Non-pigmented ciliary epithelial cell (primary cell): ENCODE measurements at places on chromosomes 6 and 20.

DNA sequence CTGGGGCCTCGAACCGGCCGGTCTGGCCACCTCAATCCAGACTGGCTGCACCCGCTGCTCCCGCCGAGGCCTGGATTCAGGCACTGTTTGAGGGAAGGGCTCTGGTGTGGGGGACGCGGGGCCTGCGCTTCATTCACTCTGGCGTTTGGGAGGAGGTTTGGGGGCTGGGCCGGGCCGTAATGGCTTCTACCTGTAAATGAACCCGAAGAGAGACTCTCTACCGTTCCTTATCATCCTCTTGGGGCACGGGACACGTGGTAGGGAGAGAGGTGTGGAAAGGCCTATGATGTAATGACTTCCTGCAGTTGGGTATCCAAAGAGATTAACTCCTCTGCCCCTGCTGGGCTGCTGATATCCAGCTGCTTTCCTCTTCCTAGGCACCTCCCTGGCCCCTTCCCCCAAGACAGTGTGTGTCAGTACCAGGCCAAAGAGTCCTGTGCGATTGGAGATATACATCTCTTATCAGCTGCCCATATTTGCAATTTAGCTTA is 1.8 kb downstream of the FOXO3 start:
- no peak for DNase-seq

GRCh38 chr6:106072501-106073090 is 13.5 kb upstream of the PRDM1 start:
- no peak for DNase-seq

DNA sequence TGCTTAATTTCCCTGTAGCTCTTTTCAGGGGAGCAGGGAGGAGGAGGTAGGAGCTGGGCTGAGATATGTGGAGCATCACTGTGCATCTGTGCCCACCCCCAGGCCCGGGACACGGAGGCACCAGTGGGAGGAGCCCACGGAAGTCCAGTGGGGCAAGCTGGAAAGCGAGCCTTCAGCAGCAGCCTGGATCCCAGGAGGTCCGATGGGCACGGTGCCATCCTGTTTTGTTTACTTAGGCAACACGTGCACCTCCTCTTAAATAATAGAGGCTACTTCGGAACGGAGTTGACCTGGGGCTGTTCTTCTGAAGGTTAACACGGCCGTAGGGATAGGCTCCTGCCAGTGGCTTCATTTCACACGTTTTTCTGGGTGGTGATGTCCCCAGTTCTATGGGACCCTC is 51.6 kb downstream of the CDH4 start:
- no peak for DNase-seq

- no peak for DNase-seq
Observed at GRCh38 chr6:104559435-104560202, 300.1 kb downstream of the HACE1 start.
